ENCODE measurements at places on chromosomes 3 and 15. TPM values are rescaled to one million over a fixed set of nuclear protein-coding genes. Genes with fewer than 3 reads are reported as not detected.

The SPESP1 gene
- total RNA-seq, result not detected

The CPEB1 gene
- 0.69 TPM for total RNA-seq

The CELSR3 gene
- 5.2 TPM for total RNA-seq

The CCDC9B gene
- 26.9 TPM for total RNA-seq

The CNTN6 gene
- 17.2 TPM for total RNA-seq

The DNAJA4 gene
- total RNA-seq, result 0.13 TPM

The SLC27A2 gene
- 3.2 TPM for total RNA-seq

The GPR15 gene
- total RNA-seq, result not detected

The B3GNT5 gene
- 29.1 TPM for total RNA-seq

The GOLGA6L7 gene
- not detected for total RNA-seq

- DNase-seq, result no peak
Observed at GRCh38 chr3:132421832-132422231, 4.5 kb downstream of the DNAJC13 start.

GRCh38 chr3:139935016-139935865 lies at the start of gene CLSTN2:
TSS of gene CLSTN2 (plus strand) at chr3:139935185.
- peak; percentile 54 for DNase-seq

DNA sequence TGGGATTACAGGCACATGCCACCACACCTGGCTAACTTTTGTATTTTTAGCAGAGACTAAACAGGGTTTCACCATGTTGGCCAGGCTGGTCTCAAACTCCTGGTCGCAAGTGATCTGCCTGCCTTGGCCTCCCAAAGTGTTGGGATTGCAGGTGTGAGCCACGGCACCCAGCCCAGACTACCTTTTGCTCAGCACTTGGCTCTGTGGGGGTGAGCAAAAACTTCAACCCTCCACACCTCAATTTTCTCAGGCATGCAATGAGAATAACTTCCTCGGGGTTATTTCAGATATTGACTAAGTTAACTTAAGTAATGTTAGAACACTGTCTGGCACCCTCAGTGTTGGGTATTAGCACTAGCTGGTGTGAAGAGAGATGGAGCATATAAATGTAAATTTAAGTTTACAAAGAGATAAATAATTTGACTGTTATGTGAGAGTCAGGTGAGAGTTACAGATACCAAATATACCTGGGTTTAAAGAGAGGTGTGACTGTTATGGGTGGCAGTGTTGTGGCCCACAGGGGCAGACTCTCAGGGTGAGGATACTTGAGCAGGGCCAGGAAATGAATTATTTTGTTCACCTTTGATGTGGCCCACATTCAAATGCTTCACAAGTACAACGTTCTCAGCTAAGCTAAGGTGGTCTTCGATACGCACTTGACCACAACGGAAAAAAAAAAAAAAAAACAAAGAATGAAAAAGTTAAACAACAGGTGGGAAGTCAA lies 29.0 kb downstream of the CPOX start:
- DNase-seq, result no peak

- no peak for DNase-seq
Observed at GRCh38 chr15:36921484-36922091, 178.8 kb downstream of the MEIS2 start.

DNA sequence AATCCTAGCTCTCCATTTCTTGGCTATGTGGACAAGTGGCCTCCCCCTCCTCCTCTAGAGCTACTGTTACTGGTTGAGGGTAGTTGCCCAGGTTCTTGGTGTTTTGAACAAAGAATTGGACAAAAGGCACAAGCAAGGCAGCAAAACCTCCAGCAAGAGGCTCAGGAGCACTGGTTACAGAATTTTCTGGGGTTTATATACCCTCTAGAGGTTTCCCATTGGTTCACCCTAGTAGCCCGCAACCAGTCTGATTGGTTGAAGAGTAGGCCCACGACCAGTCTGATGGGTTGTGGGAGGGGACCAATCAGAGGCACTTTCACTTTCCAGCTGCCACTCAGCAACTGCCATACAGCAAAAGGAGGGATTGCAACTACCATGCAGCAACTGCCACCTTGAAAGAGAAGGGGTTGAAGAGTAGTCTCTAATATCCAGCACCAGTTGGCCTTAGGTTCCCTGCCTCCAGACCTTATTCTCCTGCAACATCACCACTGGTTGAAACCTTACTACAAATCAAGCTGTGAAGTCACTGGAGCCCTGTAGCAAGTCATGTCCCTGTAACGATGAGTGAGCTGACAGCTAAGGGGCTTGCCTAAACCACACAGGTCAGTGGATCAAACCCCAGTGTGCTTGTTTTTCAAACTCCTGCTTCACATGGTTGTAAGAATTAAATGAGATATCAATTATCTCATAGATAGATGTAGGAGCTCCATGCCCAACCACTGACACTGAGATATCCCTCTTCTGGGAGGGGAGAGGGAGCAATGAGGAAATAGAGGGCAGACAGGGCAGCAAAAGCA lies 2.9 kb upstream of the C15orf39 start:
- no peak for DNase-seq

DNA sequence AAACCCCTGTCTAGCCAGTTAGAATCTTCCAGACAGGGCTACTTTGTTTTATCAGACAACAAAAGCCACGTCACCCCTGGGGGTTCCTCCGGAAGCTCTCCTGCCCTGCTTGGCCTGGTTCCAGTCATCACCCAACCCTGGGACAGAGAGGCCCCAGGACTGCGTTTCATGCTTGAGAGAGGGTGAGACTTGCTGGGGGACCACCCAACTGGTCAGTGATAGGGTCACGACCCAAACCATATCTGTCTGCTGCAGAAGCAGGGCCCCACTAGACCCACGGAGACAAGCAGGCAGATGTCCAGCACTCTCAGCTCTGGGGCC lies 1.2 kb downstream of the NT5DC2 start:
- peak; percentile 41 for DNase-seq

DNA sequence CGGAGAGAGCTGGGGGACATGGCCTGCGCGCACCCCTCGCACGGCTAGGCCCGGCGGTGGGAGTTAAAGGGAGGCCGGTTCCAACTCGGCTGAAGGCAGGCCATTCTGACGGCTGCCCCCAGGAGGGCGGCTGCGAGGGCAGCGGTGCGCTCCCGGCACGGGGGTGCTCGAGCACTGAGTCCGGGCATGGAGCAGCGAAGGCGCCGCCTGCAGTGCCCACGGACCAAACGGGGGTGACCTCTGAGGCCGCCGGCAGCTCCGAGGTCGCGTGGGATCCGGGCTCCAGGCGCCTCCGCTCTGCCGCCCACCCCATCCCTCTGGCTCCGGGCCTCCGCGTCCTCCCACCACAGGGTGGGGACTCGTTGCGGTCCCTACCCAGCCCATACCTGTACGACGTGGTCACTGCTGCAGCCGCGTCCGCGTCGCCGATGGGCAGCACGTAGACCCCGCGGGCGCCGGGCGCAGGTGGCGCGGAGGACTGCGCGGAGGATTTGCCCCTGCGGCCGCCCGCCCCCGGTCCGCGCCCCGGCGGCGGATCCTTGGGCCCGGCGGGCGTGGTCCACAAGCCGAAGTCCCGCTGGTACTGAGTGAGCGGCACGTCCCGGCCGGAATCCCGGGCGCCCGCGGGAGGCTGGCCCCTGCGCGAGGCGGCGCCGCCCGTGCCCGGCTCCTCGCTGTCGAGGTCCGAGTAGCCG lies 469 bp downstream of the MAP6D1 start:
- DNase-seq, result peak; percentile 54

GRCh38 chr3:176206809-176207208 lies 990.5 kb downstream of the TBL1XR1 start:
- no peak for DNase-seq

DNA sequence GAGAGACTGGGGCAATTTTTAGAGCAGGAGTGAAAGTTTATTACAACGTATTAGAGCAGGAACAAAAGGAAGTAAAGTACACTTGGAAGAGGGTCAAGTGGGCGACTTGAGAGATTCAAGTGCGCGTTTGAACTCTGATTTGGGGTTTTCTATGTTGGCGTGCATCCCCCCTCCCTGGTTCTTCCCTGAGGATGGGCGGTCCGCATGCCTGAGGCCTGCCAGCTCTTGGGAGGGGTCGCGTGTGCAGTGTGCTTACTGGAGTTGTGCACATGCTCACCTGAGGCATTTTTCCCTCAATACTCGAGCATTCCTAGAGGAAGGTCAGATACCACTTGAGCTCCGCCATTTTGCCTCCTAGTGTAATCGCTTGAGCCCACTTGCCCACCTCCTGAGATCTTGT lies 10.4 kb upstream of the CHAC1 start:
- DNase-seq, result no peak

GRCh38 chr15:76994971-76995945 lies at the start of gene PSTPIP1:
TSS of gene PSTPIP1 (plus strand) at chr15:76995126. CDS start at chr15:76995574, 448 bp downstream.
- DNase-seq, result no peak

DNA sequence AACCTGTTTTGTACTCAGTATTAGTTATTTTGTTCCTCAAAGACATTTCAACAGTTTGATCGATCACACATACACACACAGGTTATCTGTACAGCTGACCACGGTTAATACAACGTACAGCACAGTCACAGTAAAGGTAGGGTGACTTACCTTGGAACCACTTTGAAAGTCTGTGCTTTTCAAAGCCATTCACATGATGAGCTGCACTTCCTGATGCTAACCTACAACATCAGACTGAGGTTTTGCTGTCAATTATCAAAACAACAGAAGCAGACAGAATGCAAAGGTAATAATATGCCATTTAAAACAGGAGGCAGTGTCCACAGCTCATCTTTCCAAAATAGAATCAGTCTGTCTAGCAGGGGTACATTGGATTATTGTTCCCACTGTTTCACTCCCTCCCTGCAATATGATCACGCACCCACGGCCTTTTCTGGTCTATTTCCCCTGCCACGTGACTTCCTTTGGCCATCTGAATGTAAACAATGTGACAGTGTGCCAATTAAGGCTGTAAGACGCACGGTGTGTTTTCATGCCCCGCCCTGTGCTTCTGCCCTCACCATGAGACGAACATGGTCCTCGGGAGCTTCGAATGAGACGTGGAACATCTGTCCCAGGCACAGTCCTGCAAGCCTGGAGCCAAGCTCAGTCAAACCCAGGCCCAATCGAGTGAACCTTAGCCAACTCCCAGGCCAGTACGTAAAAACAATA lies 102.4 kb downstream of the FMN1 start:
- no peak for DNase-seq

GRCh38 chr3:140176526-140176925 lies 241.5 kb downstream of the CLSTN2 start:
- DNase-seq, result no peak

GRCh38 chr3:48232232-48232631 lies 8.7 kb upstream of the ZNF589 start:
- DNase-seq, result no peak

GRCh38 chr3:171165499-171165921 lies 139.0 kb upstream of the SLC2A2 start:
- DNase-seq, result no peak

- DNase-seq, result no peak
Observed at GRCh38 chr3:42061025-42061712, 30.0 kb upstream of the TRAK1 start.

- no peak for DNase-seq
Observed at GRCh38 chr3:125512135-125512920, 7.7 kb downstream of the SNX4 start.

- DNase-seq, result no peak
Observed at GRCh38 chr15:74906067-74906449, 593 bp downstream of the FAM219B start.

DNA sequence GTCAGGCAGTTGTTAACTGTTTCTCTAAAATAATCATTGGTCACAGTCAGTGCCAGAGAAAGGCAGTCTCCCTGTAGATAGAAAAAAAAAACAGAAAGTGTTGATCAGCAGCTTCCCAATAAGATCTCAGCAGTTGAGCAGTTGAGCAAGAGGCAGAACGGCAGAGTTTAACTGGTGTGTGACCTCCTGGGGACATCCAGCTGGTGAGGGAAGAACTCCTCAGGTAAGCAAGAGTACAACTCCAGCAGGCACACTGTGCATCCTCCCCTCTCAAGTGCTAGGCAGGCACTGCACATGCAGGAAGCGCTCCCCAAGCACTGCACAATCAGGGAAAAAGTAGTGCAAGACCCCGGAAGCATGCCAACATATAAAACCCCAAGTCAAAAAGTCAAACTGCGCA lies 1287.2 kb downstream of the NSUN3 start:
- no peak for DNase-seq

- DNase-seq, result no peak
Observed at GRCh38 chr3:16548721-16549120, 35.2 kb upstream of the RFTN1 start.

- DNase-seq, result no peak
Observed at GRCh38 chr3:106247902-106248684, 379.3 kb upstream of the CBLB start.

DNA sequence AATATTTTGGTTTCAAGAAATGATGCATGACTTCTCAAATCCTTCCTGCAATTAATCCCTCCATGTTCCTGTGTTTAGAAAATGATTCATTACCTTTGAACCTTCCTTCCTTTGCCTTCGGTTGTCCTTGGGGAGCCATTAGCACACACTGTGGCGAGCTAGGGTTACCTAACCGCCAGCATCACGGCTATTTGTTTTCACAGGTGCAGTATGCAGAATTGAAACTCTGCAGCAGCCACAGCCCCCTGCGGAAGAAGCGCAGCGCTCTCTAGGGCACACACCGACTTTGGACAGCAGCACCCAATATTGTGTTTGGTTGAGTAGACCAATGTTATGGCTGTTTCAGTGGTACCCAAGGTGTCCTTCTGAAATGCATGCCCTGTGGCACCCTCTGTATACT lies 247.4 kb downstream of the MCTP2 start:
- DNase-seq, result no peak

DNA sequence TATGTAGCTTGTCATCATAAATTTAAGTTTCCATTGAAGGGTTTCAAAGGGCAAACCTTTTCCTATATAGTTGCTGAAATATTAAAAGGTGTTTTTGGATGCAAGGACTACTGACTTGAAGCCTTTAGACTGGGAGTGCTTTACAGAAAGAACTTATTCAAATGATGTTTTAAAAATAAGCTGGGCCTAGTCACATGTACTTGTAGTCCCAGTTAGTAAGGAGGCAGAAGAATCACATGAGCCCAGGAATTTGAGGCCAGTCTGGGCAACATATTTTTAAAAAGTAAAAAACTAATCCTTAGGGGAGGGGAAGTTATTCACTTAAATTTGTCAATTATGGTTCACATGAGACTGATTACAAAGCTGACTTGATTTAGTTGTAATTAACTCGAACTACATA lies 65.0 kb downstream of the SMARCC1 start:
- no peak for DNase-seq

DNA sequence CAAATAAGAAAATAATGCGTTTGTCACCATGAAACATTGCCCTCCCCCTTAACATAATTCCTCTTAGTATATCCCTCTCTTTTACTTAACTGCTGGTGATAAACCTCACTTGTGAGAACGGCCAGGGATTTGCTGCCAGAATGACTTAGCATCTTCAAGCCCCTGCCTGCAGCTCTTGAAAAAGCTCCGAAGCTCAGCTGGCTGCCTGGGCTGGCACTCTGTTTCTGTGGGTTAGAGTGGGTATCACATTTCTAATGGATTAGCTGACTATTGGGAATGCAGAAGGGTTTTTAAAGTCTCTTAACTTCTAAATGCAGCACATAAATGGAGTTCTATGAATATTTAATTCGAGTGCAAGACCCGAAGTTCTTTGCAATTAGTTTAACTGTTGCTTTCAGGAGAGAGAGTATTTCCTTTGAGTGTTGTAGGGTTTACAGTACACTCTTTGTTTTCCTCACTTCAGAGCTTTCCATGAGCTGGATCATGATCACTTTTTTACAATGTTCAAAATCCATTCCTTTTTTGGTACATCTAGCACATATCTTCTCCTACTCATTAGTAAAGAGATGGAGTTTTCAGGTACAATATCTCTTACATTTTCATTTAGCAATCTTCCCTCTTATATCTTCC lies 124.7 kb upstream of the RBMS3 start:
- DNase-seq, result no peak
